Activated CD4-positive, alpha-beta T cell treated with anti-CD3 and anti-CD28 coated beads, Interleukin-10, Interleukin-2, amounts not matched to agents 100 ng/mL and 50 ng/mL, durations not matched to agents 16 hours and 8 hours (primary cell): ENCODE measurements at places on chromosomes 3 and 15.
A peak's percentile ranks its signal among the peaks of the same experiment; 100 is the strongest.

DNA sequence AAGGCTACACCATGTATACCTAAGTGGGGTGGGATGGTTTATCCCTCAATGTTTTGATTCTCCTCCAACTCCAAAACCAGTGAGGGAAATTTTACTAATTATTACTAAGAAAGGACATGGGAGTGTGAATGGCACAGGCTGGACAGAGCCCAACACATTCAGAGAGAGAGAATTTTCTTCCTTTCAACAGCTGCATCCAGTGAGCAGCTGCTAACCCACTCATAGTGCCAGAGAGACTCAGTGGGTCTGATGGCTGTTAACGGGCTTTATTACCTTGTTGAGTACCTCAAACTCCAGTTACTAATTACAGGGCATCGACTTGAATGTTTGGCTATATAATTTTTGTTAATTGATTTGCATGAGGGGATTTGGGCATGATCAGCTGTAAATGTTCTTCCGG lies 75.8 kb downstream of the RORA start:
- DNase-seq, result no peak

- no peak for DNase-seq
Measured at GRCh38 chr15:36291501-36291900, 287.9 kb upstream of the CDIN1 start.

DNA sequence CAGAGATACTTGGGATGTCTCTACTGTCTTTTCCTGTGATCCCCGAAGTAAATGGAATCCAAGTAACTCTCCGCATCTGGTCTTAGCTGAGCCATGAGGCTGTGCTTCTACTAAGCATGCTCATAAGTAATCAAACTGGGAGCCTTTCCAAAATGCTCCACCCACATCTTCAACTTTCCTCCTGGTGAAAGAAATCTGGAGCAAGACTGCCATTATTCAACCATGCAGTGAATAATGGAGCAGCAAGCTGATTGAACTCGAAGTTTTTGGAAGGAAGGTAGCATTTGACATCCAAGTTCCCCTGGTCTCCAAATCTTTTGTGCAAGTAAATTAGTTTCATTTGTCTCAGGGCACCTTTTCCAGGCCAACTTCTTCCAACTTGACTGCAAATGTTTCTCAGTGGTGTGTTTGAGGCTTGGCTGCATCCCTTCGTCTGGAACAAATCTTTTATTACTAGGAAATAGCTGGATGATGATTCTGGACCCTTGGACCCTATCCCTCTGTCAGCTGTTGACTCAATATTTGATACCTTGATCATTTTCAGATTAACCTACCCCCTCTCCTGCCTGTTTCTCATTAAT lies 19.4 kb downstream of the GXYLT2 start:
- no peak for DNase-seq

- DNase-seq, result no peak
Measured at GRCh38 chr3:16140116-16140893, 34.2 kb upstream of the GALNT15 start.

GRCh38 chr3:110318108-110318507 lies 753.5 kb upstream of the NECTIN3 start:
- DNase-seq, result no peak

DNA sequence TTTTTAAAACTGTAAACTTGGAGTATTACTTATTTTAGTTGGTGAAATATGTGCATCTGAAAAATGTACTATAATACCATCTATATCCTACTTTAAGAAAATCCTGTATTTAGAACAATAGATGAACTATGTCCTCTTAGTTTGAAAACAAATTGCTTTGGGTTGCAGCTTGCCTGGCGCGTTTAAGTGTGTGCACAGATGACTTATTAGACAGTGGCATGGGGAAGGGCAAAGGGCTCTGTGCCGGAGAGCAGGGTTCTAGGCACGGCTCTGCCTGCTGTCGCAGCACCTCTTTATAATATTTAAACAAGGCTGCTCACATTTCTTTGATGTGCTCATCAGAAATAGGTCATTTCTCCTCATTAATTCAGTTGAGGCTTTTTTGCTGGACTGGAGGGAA lies 10.0 kb downstream of the PXK start:
- DNase-seq, result no peak

DNA sequence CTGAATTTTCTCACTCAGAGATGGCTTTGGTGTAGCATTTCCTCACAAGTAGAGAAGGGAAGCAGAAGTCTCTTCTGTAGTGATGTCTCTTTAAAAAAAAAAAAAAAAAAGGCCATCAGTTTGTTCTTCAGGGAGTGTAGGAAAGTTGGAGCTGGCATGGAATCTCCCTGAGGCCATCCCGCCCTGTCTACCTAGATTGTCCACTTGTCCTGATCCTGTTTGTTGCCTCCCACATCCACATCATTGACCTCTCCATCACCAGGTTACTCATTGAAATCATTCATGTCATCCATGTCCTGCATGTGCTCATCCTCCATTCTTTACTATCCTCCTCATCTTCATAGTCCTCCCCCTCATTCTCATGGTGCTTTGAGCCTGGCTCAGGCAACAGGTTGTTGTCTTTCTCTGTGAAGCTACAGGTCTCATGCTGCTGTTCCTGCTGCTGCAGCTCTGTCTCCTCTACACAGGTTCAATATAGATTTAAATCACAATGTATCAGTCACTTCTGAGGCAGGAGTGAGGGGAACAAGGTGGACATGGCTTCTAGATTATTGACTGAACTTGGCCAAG lies 556.3 kb upstream of the NAALADL2 start:
- DNase-seq, result no peak

DNA sequence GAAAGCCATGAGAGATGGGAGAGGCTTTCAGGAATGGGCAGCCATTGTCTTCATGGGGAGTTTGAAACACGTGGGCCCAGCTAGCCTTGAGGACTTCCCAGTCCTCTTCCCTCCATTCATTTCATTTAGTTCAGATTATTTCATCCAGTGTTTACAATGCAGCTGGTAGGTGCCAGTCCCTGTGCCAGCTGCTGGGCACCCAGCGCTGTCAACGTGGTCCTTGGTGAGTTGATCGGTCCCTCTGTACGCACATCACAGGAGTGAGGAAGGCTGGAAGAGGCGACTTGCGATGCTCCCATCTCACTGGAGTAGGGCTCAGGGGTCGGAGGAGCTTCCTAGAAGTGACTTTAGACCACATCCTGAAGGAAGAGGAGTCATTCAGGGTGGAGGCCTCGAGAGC lies 206.4 kb upstream of the BHLHE40 start:
- no peak for DNase-seq

DNA sequence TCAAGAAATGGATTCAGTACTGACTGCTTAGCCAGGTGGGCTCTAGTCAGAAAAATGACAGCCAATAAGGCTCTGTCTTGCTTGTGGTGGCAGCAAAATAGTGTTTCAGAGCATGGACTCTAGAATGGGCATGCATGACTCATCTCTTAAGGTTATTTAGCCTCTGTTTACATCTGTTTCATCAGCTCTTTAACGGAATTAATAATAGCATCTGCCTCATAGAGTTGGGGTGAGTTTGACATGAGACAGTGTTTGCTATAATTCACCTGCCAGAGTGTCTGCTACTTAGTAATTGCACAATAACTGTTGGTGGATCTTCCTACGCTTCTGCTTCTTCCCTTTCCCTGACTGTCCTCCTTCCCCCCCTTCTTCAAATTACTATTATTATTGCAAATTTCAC lies 350.4 kb upstream of the SEMA6D start:
- no peak for DNase-seq

- peak; percentile 98 for DNase-seq
Measured at GRCh38 chr3:197736491-197737318, at the start of gene RUBCN. TSS of gene RUBCN (minus strand) at chr3:197736904. CDS start at chr3:197736719, 185 bp downstream.

- no peak for DNase-seq
Measured at GRCh38 chr3:43231276-43232000, 54.9 kb upstream of the SNRK start.

DNA sequence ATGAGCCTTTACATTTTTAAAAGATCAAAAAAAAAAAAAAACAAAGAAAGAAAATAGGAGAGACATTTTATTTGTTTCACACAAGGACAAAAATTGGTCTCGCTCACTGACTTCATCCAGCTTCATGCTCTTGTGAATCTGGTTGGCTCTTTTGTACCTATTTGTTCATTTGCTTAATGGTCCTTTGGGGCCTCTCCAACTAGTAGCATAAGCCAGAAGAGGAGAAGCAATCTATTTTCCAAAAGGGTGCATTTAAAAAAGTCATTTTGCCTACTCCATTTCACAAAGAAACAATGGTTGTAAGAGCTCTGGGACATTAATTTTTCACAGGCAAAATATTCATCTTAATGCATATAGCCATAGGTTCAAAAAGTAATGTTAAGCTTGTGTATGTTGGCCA lies 168.3 kb upstream of the ADAMTS9 start:
- no peak for DNase-seq

- DNase-seq, result no peak
Measured at GRCh38 chr3:171055336-171056178, 29.0 kb upstream of the SLC2A2 start.

DNA sequence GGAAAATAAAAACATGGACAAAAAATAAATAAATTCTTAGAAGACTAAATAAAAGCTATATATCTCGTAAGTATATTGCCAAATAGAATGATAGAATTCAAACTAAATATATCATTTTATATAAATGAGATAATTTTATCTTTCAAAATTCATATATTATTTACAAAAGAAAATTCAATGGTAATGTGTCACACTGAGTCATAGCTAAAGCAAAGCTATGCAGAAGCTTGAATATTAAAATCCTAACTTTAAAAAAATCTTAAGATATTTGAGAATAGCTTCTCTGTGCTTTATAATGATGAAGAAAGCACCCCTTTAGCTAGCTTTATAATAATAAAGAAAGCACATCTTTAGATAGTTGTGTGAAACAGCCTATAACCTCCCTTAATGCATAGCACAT lies 1010.8 kb downstream of the OTOL1 start:
- no peak for DNase-seq
